Activated naive CD8-positive, alpha-beta T cell treated with anti-CD3 and anti-CD28 coated beads for 36 hours (primary cell): ENCODE measurements at places on chromosomes 6 and 20. TPM values are rescaled to one million over a fixed set of nuclear protein-coding genes. Genes with fewer than 3 reads are reported as not detected.

GRCh38 chr20:50248104-50248641 lies 57.5 kb downstream of the CEBPB start:
- H3K36me3 ChIP-seq: no peaks in the 10 kb centered on the region
- no peak overlapping the region for H3K4me3 ChIP-seq
- H3K4me1 ChIP-seq: no peaks in the 10 kb centered on the region
- H3K27me3 ChIP-seq: no peaks in the 10 kb centered on the region

GRCh38 chr6:41551086-41551700 lies 5.0 kb downstream of the FOXP4 start:
- peak overlapping the region; percentile 44 for H3K27ac ChIP-seq
- H3K27me3 ChIP-seq: peaks cover 36% of the 10 kb centered on the region
- peaks cover 6% of the 10 kb centered on the region for H3K36me3 ChIP-seq
- H3K4me3 ChIP-seq: no peak overlapping the region

DNA sequence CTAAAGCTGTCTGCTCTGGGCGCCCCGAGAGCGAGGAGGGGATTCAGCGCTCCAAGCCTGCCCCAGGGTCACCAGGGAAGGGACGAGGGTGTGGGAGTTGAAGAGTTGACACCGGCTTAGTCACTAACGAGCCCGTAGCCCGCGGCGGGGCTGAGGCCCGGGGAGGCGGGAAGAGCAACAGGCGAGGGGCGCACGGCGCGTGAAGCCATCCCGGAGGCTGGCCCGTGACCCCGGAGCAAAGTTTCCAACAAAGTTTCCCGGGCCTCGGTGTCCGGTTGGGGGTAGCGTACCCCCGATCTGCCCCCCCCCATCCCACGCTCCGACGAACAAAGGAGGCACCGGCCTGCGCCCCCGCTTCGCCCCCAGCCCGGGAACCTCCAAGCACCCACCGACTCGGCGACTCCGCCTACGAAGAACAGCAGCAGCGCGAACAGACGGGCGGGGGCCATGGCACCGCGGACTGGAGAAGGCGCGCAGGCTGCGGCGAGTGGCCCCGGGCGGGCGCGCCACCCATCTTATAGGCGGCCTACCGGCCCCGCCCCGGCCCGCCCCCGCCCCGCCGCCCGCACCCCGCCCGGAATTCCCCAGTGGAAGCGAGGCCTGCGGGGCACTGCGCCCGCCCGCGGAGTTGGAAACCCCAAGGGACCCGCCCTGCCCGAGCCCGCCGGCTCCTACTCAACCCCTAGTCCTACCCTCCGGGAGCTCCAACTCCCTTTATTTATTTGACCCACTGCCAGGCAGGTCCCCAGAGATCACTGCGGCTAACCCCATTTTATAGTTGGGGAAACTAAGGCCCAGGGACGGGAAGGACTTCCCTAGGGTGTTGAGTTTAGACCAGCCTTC lies at the start of gene SDC4:
Gene SDC4, minus strand, starts transcription at position 489 of the 843 bp plus-strand sequence. Its CDS starts 40 bp downstream, at position 449.
- H3K27ac ChIP-seq: peak within 1 kb of the TSS; percentile 74
- peaks cover 35% of the 10 kb centered on the region for H3K27me3 ChIP-seq
- peak within 1 kb of the TSS; percentile 84 for H3K4me3 ChIP-seq

GRCh38 chr6:104597541-104598050 lies 262.1 kb downstream of the HACE1 start:
- H3K27ac ChIP-seq: no peak overlapping the region
- H3K4me3 ChIP-seq: no peak overlapping the region
- H3K27me3 ChIP-seq: peaks cover 18% of the 10 kb centered on the region
- no peaks in the 10 kb centered on the region for H3K36me3 ChIP-seq
- H3K4me1 ChIP-seq: peaks cover 5% of the 10 kb centered on the region

- H3K27me3 ChIP-seq: no peaks in the 10 kb centered on the region
- H3K27ac ChIP-seq: no peak overlapping the region
- no peak for DNase-seq
- no peaks in the 10 kb centered on the region for H3K4me1 ChIP-seq
Observed at GRCh38 chr6:31121131-31121790, 1.0 kb upstream of the CDSN start.

DNA sequence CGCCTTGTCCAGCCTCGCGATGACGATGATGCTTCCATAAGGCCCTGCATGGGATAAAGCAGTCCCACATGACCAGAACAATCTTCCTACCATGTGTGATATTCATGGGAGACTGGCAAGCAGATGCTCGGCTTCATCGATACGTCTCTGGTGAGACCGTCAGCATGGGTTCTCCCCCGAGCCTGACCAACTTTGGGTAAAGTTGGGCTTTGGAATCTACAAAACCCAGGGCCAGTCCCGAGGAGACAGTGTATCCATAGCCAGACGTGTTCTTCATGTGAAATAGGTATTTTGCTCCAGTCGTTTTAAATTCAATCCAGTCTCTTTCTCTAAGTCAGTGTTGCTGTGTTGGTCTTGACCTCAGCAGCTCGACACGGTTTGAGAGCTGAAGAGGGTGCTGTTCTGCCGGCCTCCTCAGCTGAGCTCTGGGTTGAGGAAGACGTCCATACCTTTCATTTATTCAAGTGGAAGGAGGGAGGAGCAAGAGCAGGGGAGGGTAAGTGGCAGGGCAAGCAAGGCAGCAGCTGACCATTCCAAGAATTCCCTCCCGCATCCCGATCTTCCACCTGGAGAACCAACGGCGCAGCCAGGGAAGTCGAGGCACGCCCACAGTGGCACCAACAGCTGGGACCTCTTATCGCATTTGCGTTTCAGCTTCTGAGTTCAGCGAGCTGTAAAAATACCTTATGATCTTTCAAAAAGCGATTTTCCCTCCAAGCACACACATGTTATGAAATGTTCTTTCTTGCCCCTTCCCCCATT lies 64.0 kb upstream of the THBS2 start:
- no peak for DNase-seq
- H3K4me3 ChIP-seq: no peak overlapping the region
- peaks cover 3% of the 10 kb centered on the region for H3K27me3 ChIP-seq

GRCh38 chr6:36753671-36754405 lies 56.2 kb downstream of the RAB44 start:
- H3K27me3 ChIP-seq: no peaks in the 10 kb centered on the region
- H3K36me3 ChIP-seq: peaks cover 5% of the 10 kb centered on the region
- no peak overlapping the region for H3K4me3 ChIP-seq
- peaks cover 54% of the 10 kb centered on the region for H3K4me1 ChIP-seq
- DNase-seq: no peak

GRCh38 chr20:17985388-17986018 lies 16.7 kb downstream of the MGME1 start:
- peaks cover 12% of the 10 kb centered on the region for H3K4me1 ChIP-seq
- no peak overlapping the region for H3K4me3 ChIP-seq
- H3K27ac ChIP-seq: no peak overlapping the region
- no peak for DNase-seq
- H3K27me3 ChIP-seq: no peaks in the 10 kb centered on the region
- H3K36me3 ChIP-seq: peaks cover 35% of the 10 kb centered on the region

DNA sequence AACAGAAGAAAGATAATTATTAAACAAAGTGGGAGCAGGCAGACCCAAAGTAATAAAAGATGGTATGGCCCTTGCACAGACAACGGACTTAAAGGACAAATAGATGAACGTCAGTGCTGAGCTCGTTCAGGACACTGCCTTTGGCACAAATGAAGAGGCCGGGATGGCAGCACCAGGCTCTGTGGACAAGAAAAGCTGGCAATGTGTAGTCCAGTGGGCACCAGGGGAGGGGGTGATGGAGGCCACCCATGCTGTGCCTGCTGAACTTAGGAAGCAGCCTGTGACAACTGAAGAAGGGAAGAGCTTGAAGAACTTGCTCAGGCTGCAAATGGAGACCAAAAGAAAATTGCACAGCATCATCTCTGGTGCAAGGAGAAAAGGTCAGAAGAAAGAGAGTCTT lies 131.0 kb downstream of the ANKRD60 start:
- no peak overlapping the region for H3K4me3 ChIP-seq
- H3K36me3 ChIP-seq: no peaks in the 10 kb centered on the region

- peak overlapping the region; percentile 99 for H3K27ac ChIP-seq
- H3K36me3 ChIP-seq: peaks cover 8% of the 10 kb centered on the region
- H3K27me3 ChIP-seq: no peaks in the 10 kb centered on the region
Observed at GRCh38 chr6:158869826-158870648, 50.9 kb upstream of the EZR start.

- peaks cover 32% of the 10 kb centered on the region for H3K27me3 ChIP-seq
- no peaks in the 10 kb centered on the region for H3K4me1 ChIP-seq
- H3K27ac ChIP-seq: no peak overlapping the region
Observed at GRCh38 chr6:46501136-46502089, 10.2 kb upstream of the RCAN2 start.

DNA sequence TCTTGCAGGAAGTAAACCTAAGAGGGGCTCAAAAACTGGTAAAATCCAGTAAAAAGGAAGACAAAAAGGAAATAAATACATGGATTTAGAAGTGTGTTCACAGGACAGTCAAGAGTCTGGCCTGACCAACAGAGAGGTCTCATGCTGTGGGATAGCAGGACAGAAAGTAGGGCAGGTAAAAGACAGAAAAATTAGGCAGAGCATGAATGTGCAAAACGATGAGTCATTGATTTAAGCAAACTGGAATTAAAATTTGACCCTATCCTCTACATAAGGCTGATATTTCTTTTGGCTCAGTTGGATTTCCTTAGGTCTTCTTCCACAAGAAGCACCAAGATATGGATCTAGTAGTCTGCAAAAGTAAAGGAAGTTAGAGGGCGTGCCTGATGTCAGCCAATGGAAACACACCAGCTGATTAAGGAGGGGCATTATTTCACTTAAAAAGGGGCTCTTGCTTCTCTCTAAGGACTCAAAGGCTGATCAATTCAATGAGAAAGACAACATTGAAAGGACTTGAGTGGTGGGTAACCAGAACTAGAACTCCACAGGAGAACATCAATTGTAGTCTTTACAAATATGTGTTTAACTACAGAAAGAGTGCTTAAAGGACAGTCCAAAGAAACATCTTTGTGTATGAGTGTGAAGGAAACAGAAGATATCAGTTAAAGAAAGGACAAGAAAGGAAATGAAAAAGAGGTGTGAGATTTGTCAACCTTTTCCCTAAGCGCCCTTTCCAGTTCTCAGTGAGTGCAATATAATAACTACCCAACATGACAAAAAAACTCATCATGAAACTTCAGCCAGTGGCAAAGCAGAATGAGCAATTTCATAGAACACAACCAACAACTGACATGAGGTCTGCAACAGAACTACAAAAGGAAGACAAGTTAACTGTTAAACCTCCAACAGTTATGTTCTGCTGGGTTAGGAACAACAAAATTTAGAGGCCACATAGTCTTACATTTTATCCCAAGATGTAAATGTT lies 19.4 kb upstream of the MYB start:
- no peak for DNase-seq
- H3K4me1 ChIP-seq: peaks cover 54% of the 10 kb centered on the region
- H3K4me3 ChIP-seq: peak overlapping the region; percentile 49
- no peaks in the 10 kb centered on the region for H3K27me3 ChIP-seq

DNA sequence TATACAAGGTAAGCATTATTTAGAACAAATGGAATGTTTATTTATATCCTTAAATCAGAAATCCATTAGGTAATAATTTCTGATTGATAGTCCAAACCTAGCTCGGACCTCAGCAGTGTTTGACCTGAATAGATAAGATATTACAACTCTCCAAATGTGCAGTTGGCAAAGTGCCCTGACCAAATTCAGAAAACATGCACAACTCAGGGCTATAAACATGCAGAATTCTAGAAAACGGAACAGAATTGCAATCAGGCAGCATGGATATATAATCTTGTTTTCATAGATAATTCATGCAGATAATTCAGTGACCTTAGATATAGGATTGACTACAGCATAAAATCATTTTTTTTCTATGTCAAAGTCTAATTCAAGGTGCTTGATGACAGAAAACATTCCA lies 626.6 kb upstream of the CITED2 start:
- no peak overlapping the region for H3K4me3 ChIP-seq
- peaks cover 4% of the 10 kb centered on the region for H3K27me3 ChIP-seq
- DNase-seq: no peak
- no peak overlapping the region for H3K27ac ChIP-seq
- H3K4me1 ChIP-seq: no peaks in the 10 kb centered on the region

The FKBP1C gene
- total RNA-seq: 1.5 TPM

The FIG4 gene
- 14.5 TPM for total RNA-seq

The HRH3 gene
- not detected for total RNA-seq

The PHACTR2 gene
- 18.8 TPM for total RNA-seq
